ENCODE measurements at places on chromosomes 11 and 22.

- DNase-seq: no peak
Observed at GRCh38 chr11:12359761-12360160, 17.6 kb upstream of the PARVA start.

DNA sequence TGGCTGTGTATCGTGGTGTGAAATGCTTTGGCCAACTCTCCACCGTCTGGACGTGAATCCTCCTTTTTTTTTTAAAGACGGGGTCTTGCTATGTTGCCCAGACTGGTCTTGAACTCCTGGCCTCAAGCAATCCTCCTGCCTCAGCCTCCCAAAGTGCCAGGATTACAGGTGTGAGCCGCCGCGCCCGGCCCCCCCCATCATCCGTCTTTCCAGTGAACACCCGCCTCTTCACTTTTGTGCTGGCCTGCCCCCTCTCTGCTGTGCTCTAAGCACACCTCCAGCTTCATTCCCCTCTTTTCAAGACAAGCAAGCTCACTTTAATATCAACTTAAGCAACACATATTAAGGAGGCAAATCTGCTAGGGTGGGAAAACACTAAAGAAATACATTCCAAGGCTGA lies 35.3 kb downstream of the IGSF9B start:
- no peak for DNase-seq

- DNase-seq: no peak
Observed at GRCh38 chr22:47793304-47794101, 1031.1 kb downstream of the TBC1D22A start.

- no peak for DNase-seq
Observed at GRCh38 chr22:37505989-37506388, 13.2 kb downstream of the CARD10 start.

- DNase-seq: no peak
Observed at GRCh38 chr11:121129362-121130340, 28.6 kb downstream of the TECTA start.

DNA sequence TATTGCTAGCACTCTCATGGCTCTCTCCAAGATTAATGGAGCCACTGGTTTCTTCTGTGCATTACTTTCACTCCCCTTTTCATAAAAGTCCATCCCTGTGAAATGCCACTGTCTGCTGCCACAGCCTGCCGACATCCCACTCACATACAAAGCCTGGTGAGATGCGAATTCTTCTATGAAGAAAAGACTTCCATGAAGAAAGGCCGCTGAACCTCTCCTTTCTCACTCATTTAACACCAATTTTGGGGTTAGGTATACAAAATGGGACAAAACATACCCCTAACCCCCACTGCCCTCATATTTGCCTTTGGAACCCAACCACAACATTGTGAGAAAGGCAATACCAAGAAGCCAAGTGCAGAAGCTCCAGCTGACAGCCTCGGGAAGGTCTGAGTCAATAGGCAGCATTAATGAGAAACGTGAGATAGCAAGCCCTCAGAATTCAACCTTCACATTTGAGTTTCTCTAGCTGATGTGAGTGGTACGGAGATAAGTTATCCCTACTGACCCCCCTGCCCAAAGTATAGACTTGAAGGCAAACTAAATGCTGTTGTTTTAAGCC lies 156.4 kb downstream of the ATG16L2 start:
- no peak for DNase-seq

- DNase-seq: no peak
Observed at GRCh38 chr11:134686460-134687061, 274.5 kb upstream of the B3GAT1 start.

DNA sequence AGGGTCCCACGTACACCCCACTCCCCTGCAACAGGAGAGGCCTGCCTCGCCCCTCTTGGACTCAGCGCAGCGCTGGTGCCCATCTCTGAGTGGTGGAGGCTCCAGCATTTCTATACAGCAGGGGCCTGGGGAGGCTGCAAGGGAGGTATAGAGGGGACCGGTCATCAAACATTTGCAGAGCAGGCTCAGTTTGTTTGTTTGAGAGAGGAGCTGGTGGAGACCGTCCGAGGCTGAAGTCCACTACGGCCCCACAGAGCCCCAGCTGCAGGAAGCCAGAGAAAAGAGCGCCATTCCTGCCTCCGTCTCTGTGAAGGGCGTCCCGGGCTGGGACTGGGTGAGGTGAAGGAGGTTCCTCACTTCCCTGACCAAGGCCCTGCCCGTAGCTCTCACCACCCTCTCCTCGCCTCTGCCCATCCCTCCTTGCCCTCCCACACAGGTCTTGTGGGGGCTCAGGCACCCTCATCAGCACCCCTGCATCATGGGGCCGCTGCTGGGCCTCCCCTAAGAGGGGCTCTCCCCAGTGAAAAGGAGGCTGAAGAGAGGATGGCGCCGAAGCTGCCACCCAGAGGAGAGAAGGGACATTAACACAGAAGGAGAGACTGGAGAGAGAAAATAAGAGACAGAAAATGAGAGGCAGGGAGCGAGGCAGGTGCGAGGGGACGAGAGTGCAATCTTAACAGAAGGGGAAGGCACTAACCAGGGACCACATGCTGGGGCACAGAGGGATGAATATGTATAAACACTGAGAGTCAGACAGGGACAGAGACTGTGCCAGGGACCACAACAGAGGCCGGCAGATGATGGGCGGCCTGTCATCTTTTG lies 24.5 kb downstream of the RPUSD4 start:
- no peak for DNase-seq

GRCh38 chr11:100484948-100485347 lies 202.1 kb upstream of the ARHGAP42 start:
- DNase-seq: no peak

GRCh38 chr11:115920092-115920461 lies 415.9 kb upstream of the CADM1 start:
- no peak for DNase-seq

DNA sequence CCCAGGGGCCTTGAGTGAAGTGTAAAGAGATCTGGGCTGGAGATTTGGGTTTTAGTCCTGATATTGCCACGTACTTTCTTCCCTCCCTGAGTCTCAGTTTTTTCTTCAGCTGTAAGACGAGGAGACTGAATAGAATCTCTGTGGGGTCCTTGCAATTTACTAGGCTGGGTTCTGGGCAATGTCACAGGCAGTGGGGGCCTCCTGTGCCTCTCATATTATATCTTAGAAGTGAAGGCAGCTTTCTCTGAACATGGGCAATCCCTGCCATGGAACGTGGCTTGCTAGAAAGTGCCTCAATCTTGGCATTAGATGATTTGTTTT lies 62.0 kb upstream of the PTPRJ start:
- no peak for DNase-seq

GRCh38 chr11:126072141-126072741 lies 9.6 kb upstream of the CDON start:
- DNase-seq: no peak

GRCh38 chr22:48925450-48925849 lies 902.2 kb downstream of the BRD1 start:
- DNase-seq: no peak

- DNase-seq: no peak
Observed at GRCh38 chr11:101880222-101880621, 34.6 kb upstream of the CEP126 start.

DNA sequence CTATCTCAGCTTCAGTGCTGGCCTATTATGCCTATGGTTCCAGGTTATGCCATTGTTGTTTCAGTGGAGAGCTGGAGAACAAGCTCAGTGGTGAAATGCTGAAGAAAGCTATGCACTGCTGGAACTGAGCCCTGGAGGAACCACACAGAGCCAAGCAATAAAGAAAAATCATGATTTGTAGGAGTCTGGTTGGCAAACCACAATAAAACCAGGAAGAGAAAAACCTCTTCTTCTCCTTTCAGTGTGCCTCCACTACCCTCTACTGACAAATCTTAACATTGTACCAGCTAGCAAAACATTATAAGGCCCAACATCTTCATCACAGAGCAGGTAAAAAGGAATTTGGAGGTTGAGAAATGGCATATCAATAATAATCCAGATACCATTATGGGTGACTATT lies 5.3 kb downstream of the OR51F2 start:
- DNase-seq: no peak

DNA sequence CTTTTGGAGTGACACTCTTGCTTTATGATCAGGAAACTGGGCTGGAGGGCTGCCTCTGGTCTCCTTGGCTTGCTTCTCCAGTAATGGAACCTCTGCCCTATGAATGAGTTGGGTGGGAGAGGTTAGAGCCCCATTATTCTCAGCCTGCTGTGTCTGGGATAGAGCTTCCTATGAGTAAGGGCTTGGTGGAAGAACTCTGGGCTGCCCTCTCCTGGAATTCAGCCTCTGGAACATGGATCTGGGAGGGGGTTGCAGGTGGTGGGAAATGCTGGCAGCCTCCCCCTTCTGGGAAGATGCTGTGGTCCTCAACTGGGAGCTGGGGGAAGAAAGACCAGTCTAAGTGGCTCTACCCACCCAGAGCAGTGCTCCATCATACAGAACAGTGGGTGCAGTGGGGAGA lies 81.8 kb upstream of the SYN3 start:
- no peak for DNase-seq

- DNase-seq: no peak
Observed at GRCh38 chr11:31671681-31672080, 139.4 kb downstream of the PAX6 start.

All from stimulated activated CD8-positive, alpha-beta memory T cell treated with anti-CD3 and anti-CD28 coated beads, Interleukin-12 subunit alpha, Interleukin-12 subunit beta, amount 100 ng/mL, for 1 hour (primary cell).